Upper lobe of right lung (tissue), 1 donor: ENCODE measurements at places on chromosomes 2 and 18.

DNA sequence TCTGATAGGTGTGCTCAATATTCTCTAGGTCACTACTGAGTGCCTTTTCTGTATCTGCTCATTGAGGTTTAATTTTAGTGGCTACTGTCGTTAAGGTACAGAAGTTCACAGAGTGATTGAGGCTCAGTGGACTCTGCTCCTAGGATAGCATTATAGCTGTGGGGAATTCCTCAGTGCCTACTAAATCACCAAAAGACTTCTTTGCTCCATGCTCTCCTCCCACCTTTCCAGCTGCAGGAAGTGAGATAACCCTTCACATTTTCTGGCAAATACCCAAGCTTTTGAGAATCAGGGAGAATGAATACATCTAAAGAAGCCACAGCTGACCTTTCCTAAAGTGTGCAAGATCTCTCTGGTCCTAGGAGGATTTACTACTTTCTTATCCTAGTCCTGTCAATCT is 95.2 kb upstream of the FSIP2 start:
- no peaks in the 10 kb centered on the region for H3K4me1 ChIP-seq
- no peaks in the 10 kb centered on the region for H3K36me3 ChIP-seq
- no peaks in the 10 kb centered on the region for H3K27me3 ChIP-seq
- DNase-seq, result no peak

- H3K27ac ChIP-seq, result no peak overlapping the region
- no peak overlapping the region for H3K4me3 ChIP-seq
- no peaks in the 10 kb centered on the region for H3K36me3 ChIP-seq
- H3K27me3 ChIP-seq, result no peaks in the 10 kb centered on the region
- no peaks in the 10 kb centered on the region for H3K4me1 ChIP-seq
Measured at GRCh38 chr18:8856212-8856611, 150.9 kb downstream of the MTCL1 start.

GRCh38 chr2:215712219-215712868 is 276.5 kb upstream of the FN1 start:
- no peak for DNase-seq
- no peaks in the 10 kb centered on the region for H3K27me3 ChIP-seq
- H3K27ac ChIP-seq, result no peak overlapping the region
- no peak overlapping the region for H3K4me3 ChIP-seq
- H3K4me1 ChIP-seq, result peaks cover 33% of the 10 kb centered on the region
- H3K36me3 ChIP-seq, result no peaks in the 10 kb centered on the region

GRCh38 chr2:168731616-168732015 is 70.8 kb upstream of the NOSTRIN start:
- no peak for DNase-seq
- H3K27ac ChIP-seq, result no peak overlapping the region
- H3K4me1 ChIP-seq, result no peaks in the 10 kb centered on the region
- H3K4me3 ChIP-seq, result no peak overlapping the region
- H3K27me3 ChIP-seq, result no peaks in the 10 kb centered on the region

GRCh38 chr2:181662287-181662686 is 5.4 kb upstream of the CERKL start:
- DNase-seq, result no peak
- H3K27ac ChIP-seq, result no peak overlapping the region
- H3K4me1 ChIP-seq, result peaks cover 2% of the 10 kb centered on the region
- H3K36me3 ChIP-seq, result no peaks in the 10 kb centered on the region

GRCh38 chr18:66316701-66317100 is 287.2 kb downstream of the CDH19 start:
- H3K27me3 ChIP-seq, result no peaks in the 10 kb centered on the region
- no peaks in the 10 kb centered on the region for H3K4me1 ChIP-seq
- H3K36me3 ChIP-seq, result no peaks in the 10 kb centered on the region
- no peak overlapping the region for H3K4me3 ChIP-seq

DNA sequence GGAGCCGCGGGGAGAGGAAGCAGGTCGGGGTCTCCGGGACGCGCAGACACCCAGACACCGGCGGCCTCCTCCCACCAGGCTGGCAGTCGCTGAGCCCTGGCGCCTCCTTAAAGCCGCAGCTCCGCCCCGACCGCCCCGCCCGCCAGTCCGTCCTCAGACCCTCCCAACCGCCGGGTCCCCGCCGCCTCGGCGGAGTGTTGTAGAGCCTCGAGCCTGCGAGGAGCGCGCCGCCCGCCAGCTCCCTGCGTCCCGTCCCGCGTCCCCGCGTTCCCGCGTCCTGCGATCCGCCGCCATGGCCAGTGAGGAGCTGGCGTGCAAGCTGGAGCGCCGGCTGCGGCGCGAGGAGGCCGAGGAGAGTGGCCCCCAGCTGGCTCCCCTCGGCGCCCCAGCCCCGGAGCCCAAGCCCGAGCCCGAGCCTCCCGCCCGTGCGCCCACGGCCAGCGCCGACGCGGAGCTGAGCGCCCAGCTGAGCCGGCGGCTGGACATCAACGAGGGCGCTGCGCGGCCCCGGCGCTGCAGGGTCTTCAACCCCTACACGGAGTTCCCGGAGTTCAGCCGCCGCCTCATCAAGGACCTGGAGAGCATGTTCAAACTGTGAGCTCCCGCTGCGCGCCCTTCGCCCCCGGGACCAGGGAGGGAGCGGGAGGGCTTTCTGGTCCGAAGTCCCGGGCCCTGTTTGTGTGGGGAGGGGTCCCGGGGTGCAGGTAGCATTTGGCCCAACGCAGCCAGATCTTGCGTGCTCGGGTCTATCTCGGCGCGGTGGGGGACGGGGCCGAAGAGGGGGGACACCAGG is at the start of gene EFHD1:
EFHD1 (plus strand) TSS at position 192 of the 793 bp plus-strand sequence; CDS start at position 293, 101 bp downstream.
- peaks cover 15% of the 10 kb centered on the region for H3K4me1 ChIP-seq
- DNase-seq, result peak; percentile 80
- peak within 1 kb of the TSS; percentile 65 for H3K27ac ChIP-seq
- H3K36me3 ChIP-seq, result no peaks in the 10 kb centered on the region
- H3K27me3 ChIP-seq, result peaks cover 52% of the 10 kb centered on the region

- H3K4me3 ChIP-seq, result no peak overlapping the region
- H3K4me1 ChIP-seq, result no peaks in the 10 kb centered on the region
- no peaks in the 10 kb centered on the region for H3K27me3 ChIP-seq
- no peaks in the 10 kb centered on the region for H3K36me3 ChIP-seq
Measured at GRCh38 chr2:12126318-12126717, 379.9 kb downstream of the LPIN1 start.

DNA sequence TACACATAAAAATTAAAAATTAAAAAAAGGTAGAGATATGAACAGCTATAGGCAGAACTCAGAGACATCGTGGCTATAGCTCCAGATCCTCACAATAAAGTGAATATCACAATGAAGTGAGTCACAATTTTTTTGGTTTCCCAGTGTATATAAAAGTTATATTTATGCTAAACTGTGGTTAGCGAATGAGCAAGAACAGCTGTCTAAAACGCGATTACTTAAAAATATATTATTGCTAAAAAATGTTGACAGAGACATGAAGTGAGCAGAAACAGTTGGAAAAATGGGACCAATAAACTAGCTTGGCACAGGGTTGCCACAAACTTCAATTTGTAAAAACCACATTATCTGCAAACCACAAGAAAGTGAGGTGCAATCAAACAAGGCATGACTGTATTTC is 551.7 kb upstream of the NETO1 start:
- no peak for DNase-seq
- no peaks in the 10 kb centered on the region for H3K4me1 ChIP-seq
- no peaks in the 10 kb centered on the region for H3K27me3 ChIP-seq
- no peak overlapping the region for H3K27ac ChIP-seq

DNA sequence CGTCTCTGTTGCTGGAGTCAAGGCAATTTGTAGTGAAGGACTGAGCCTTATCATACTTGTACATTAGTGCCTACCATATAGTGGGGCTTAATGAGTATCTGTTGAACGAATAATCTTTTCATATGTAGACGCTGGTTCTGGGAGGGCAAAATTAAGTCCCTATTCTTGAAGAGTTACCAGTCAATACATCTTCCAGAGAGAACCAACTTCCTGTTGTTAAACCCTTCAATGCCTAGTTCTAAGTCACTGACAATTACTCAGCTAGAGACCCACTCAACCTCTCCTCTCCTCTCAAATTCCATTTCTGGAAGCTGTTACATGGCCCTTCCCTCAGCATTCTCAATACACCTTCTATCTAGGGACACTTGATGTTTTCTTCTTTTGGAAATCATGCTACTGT is 1.1 kb upstream of the MOB4 start:
- peak overlapping the region; percentile 85 for H3K4me3 ChIP-seq
- H3K27me3 ChIP-seq, result no peaks in the 10 kb centered on the region
- peaks cover 17% of the 10 kb centered on the region for H3K4me1 ChIP-seq
- no peak for DNase-seq

DNA sequence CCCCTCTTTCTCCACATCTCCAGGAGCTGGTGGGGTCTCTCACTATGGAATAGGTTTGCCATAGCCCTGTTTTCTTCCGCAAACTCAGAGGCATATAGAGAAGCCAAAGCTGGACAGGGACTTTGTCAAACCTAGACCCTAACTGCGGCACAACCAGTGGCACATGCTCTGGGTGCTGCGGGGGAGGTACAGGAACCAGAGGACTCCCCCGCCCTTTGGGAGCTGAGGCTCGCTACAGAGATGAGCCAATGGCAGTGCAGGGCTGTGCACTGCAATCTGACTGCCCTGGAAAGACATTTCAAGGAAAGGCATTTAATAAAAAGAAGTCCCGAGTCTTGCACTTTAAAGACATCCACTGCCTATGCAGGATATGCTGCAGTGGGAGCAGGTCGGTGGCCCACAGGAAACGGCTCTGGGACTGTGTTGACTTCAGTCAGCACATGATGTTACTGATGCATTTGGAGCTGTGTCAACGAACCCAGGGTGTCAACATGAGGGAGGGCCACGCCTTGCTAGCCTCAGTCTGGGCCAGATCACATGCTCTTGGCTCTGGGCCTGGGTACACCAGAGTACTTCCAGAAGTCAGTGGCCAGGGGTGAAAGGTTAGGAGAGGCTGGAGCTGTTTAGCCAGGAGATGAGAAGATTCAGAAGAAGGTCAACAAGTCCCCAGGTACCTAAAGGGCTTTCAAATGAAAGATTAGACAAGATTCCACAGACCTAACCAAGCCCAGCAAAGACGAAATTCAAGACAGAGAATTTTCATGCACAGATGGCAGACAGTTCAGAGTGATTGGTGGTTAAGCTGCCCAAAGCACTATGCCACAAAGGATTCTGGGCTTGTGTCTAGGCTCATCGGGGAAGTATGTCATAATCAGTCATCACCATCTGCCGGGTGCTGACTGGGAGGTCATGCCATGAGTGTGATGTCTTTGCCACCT is 8.2 kb downstream of the SLC35F6 start:
- H3K4me3 ChIP-seq, result no peak overlapping the region
- H3K4me1 ChIP-seq, result peaks cover 47% of the 10 kb centered on the region
- H3K27me3 ChIP-seq, result no peaks in the 10 kb centered on the region
- peak overlapping the region; percentile 79 for H3K27ac ChIP-seq

DNA sequence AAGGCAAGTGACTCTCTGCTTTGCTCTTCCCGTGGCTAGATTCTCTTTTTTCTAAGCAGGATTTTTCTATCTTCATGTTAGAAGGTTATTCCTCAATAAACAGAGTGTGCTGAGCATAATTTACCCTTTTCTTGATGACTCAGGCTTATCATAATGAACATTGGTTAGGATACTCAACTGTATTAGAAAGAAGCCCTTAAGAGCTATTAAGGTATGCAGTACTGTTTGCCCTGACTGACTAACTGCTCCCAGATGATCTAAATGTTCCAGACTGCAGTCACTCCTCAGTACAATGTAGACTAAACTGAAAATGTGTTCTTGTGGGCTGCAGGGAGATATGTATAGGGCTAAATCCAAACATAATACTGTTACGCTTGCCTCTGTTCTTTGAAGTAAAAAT is 687.8 kb downstream of the NUP35 start:
- H3K27ac ChIP-seq, result no peak overlapping the region
- no peaks in the 10 kb centered on the region for H3K27me3 ChIP-seq
- no peak for DNase-seq
- H3K4me3 ChIP-seq, result no peak overlapping the region
- no peaks in the 10 kb centered on the region for H3K4me1 ChIP-seq

- H3K36me3 ChIP-seq, result no peaks in the 10 kb centered on the region
- DNase-seq, result no peak
- H3K4me3 ChIP-seq, result no peak overlapping the region
- H3K4me1 ChIP-seq, result no peaks in the 10 kb centered on the region
- H3K27me3 ChIP-seq, result peaks cover 15% of the 10 kb centered on the region
Measured at GRCh38 chr2:44974064-44974715, 32.7 kb downstream of the SIX3 start.

DNA sequence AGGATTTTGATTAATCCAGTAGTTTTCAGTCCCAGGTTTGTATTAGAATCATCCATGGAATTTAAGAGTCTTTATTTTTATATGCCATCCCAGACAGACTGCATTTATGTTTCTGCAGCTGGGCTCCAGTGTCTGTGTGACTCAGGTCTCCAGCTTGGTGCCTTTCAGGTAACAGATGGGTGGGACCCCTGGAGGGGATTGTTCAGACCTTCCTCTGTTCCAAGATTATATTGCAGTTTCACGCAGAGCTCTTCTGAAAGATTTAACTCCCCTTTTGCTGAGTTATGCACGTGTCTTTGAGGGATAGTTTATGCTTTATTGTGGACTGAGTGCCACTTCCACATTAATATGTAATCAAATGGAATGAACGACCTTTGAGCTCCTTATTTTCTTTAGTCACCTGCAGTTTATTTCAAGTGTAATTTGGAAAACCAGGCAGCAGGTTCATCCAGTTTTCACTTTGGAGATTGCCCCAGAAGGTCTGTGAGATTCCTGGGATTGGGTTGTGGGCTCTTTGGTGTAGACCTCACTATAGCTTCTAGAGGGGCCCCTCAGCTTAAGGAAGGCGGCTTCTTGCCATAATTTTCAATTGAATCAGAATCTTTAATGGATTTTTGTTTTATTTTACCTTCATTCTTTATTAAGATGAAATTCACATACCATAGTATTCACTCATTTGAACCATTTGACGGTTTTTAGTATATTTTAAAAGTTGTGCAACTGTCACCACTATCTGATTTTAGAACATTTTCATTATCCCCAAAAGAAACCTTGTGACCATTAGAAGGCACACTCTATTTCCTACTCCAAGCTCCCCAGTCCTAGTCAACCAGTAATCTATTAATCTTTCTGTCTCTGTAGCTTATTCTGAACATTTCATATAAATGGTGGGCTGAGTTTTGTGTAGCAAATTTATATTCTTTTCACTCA is 135.0 kb downstream of the WDSUB1 start:
- H3K36me3 ChIP-seq, result peaks cover 4% of the 10 kb centered on the region
- no peaks in the 10 kb centered on the region for H3K27me3 ChIP-seq
- H3K4me3 ChIP-seq, result no peak overlapping the region
- H3K4me1 ChIP-seq, result peaks cover 71% of the 10 kb centered on the region
- H3K27ac ChIP-seq, result peak overlapping the region; percentile 5

GRCh38 chr2:109061736-109062135 is 67.3 kb upstream of the SH3RF3 start:
- DNase-seq, result no peak
- H3K36me3 ChIP-seq, result no peaks in the 10 kb centered on the region
- no peak overlapping the region for H3K4me3 ChIP-seq
- H3K4me1 ChIP-seq, result no peaks in the 10 kb centered on the region

DNA sequence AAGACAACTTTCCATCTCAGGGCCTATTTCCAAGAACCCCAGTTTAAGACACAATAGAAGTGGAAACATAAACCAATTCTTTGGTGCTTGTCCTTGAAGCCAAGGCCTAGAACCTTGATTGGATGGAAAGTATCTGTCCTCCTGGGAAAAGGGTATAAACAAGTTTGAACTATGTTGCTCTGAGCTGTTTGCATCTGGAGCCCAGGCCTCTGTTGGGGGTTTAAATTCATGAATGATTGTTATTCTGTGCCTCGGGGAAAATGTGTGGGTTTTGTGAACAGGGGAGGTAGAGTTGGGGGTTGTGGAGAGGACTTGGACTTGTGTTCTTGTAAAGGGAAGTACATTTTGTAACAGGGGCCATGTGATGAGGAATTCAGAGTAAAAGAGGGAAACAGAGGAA is 406.1 kb downstream of the SLC4A3 start:
- H3K36me3 ChIP-seq, result no peaks in the 10 kb centered on the region
- H3K27me3 ChIP-seq, result no peaks in the 10 kb centered on the region
- no peak overlapping the region for H3K27ac ChIP-seq
- no peak overlapping the region for H3K4me3 ChIP-seq
